AML-193 (cell line): ENCODE measurements at places on chromosomes 7 and 10.

- no peak for DNase-seq
Observed at GRCh38 chr7:132687016-132687415, 110.7 kb upstream of the PLXNA4 start.

- no peak for DNase-seq
Observed at GRCh38 chr10:118955951-118956801, 73.3 kb upstream of the NANOS1 start.

DNA sequence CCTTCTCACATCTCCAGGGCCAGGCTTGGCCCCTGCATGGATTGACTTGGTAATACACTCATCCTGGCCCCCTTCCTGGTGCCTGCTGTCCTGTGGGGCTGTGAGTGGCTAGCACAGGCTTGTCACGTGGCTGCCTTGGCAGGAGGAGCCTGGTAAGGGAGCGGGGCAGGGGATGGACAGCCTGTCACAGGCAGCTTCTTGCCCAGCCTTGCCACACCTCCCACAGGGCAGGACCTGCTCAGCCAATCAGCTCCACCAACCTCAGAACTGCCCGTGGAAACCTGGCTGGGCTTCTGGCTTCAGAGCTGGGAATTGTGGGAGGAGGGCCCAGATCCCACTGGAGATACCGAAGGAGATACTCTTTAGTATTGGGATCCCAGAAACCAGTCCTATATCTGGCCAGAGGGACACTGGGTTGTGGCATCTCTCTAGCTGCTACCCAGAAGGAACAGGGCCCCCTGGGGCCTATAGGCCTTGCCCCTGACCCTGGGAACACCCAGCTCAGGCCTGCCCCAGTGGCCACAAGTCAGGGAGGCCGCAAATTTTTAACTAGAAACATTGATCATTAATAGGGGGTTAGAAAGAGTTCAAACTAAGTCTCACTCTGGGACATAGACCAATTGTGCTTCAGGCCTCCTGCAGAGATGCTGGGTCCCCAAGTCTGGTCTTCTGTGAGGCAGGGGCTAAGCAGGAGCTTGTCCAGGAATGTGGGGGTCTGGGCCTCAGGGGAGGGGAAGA, at the start of gene HOGA1:
TSS of gene HOGA1 (plus strand) at position 330 of the 738 bp plus-strand sequence. CDS start at position 645, 315 bp downstream.
- no peak for DNase-seq

- DNase-seq = no peak
Observed at GRCh38 chr7:31958226-31958625, 112.0 kb downstream of the PDE1C start.
